ENCODE measurements at places on chromosomes 12 and 14.

- DNase-seq, result no peak
Measured at GRCh38 chr12:29880987-29881386, 97.2 kb upstream of the TMTC1 start.

GRCh38 chr12:124765581-124766489 is 97.8 kb downstream of the SCARB1 start:
- no peak for DNase-seq

- DNase-seq, result peak; percentile 23
Measured at GRCh38 chr12:24562771-24563431, 386.0 kb downstream of the BCAT1 start.

GRCh38 chr12:110530511-110530910 is 28.4 kb downstream of the RAD9B start:
- no peak for DNase-seq

- DNase-seq, result no peak
Measured at GRCh38 chr14:49849213-49849847, 3.3 kb downstream of the NEMF start.

DNA sequence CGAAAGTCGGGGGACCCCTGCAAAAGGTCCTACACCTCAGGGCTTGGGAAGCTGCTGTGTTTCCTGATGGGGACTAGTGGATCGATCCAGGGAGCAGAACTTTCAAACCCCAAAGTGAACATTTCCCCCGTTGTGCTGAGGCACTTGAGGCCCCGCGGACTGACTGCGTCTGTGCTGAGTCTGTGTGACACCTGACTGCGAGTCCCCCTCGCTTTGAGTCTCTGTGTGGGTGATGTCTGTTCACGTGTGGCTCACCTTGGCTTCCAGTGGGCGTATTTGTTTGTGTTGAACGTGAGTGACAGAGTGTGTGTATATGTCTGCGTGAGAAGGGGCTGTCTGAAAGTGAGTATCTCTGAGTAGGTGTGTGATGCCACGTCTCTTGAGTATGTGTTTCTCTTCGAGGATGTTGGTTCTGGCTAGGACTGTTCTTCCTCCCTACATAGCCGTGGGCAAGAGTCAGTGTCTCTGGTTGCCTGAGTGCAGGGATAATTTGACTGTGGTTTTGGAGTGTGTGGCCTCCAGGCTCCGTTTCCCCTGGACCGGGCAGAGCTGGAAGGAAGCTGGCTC is 1.3 kb downstream of the TEAD4 start:
- DNase-seq, result no peak

- DNase-seq, result no peak
Measured at GRCh38 chr12:80708259-80708974, 983 bp downstream of the MYF6 start.

DNA sequence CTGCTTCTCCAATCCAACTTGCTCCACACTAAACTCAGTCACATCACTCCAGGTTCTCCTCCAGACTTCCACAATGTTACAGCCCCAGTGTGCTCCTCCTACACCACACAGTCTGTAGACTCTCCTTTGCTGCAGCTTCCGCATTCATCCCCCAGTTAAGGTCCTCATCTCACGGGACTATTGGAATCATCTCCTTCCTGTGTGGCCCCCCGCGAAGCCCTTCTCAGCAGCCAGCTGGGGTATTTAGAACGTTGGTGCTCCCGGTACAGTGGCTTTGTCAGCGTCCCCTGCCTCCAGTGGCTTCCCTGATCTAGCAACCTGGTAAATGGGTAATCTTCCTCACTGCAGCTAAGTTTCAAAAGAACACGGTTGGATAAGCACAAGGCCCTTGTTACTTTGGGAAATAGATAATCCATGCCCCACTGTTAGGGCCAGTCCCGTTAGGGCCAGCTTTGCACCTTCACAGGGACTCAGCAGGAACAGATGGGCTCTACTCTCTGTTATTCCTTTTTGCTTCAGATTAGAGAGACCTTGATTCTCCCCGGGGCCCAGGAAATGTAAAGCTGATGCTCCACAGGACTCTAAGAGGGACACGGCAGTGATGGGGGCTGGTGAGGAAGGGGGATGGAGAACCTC is 823 bp upstream of the TSPAN11 start:
- DNase-seq, result no peak

GRCh38 chr14:79443602-79444001 is 767.7 kb downstream of the DIO2 start:
- DNase-seq, result no peak

- DNase-seq, result no peak
Measured at GRCh38 chr12:94205822-94206221, 57.4 kb downstream of the PLXNC1 start.

- no peak for DNase-seq
Measured at GRCh38 chr12:2286047-2286446, 233.3 kb downstream of the CACNA1C start.

DNA sequence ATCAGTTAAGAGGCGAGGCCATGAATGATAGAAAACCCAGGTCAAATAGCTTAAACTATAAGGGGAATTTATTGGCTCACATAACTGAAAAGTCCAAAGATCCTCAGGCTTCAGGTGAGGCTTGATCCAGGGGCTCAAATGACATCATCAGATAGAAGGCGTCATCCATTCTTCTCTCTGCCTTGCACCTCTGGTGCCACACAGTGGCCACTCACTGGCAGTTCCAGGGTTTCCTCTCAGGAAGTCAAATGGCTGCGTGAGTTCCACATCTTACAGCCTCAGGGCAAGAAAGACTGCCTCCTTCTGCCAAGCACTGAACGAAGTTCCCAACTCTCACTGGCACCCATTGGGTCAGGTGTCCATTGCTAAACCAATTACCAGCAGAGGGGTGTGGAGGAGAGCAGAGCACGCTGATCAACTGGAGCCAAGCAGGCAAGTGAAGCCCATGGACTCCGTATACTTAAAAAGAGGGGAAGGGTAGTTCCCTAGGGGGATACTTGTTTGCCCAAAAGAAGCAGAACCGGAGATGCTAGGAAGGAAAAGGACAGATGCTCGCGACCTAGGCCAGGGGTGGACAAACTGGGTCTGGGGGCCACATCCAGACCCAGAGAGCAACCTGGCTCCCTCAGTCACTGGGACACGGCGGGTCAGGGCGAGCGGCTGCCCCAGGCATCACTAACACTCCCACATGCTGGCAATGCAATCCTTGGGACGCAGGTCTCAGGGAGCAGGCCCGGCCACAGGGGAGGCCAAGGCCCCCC is 69.3 kb downstream of the SERPINA3 start:
- no peak for DNase-seq

- DNase-seq, result no peak
Measured at GRCh38 chr14:53174918-53175317, 21.8 kb upstream of the DDHD1 start.

- DNase-seq, result no peak
Measured at GRCh38 chr12:79424109-79424721, 266.5 kb downstream of the PAWR start.

GRCh38 chr12:85828576-85828975 is 7.6 kb downstream of the RASSF9 start:
- DNase-seq, result no peak

- no peak for DNase-seq
Measured at GRCh38 chr12:508795-509194, 49.1 kb downstream of the B4GALNT3 start.

- DNase-seq, result no peak
Measured at GRCh38 chr12:127448906-127449305, 818.1 kb upstream of the TMEM132C start.

- no peak for DNase-seq
Measured at GRCh38 chr12:108530161-108530560, 15.1 kb downstream of the FICD start.

- no peak for DNase-seq
Measured at GRCh38 chr14:22791301-22791700, 23.9 kb downstream of the SLC7A7 start.

DNA sequence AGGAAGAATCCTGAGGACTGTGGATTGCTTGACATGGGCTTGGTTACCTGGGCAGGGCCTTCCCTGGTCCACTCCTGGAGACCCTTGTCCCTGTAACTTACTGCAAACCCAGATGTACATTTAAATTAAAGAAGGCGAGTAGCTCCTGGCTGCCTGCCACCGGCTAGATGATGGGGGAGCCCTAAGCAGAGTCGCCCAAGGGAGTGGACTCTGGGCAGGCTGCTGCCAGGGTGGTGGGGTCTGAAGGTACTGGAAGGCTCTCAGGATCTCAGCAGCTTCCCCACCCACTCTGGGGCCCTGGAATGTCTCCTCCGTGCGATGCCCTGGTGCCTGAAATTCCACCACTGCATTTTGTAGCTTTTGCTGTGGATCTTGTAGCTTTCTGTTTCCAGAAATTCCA is 74.7 kb downstream of the FBXL14 start:
- DNase-seq, result no peak

DNA sequence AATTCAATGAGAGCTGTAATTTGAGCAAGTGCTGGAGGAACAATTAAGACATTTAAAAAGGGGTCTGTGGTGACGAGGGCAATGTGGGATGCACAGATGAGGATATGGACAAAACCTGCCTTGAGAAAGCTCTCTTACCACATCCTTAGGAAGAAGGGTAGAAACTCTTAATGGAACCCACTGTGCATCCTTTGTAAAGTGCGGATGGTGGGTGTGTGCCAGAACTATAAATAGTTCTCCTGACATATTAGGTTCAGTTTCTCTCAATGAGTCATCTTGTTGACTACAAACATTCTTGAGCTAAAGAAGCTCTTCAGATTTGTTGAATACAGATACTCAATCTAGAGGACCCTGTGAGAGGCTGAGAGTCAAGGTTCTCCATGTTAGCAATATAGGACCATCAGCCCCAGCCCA is 106.1 kb upstream of the ANO4 start:
- no peak for DNase-seq

DNA sequence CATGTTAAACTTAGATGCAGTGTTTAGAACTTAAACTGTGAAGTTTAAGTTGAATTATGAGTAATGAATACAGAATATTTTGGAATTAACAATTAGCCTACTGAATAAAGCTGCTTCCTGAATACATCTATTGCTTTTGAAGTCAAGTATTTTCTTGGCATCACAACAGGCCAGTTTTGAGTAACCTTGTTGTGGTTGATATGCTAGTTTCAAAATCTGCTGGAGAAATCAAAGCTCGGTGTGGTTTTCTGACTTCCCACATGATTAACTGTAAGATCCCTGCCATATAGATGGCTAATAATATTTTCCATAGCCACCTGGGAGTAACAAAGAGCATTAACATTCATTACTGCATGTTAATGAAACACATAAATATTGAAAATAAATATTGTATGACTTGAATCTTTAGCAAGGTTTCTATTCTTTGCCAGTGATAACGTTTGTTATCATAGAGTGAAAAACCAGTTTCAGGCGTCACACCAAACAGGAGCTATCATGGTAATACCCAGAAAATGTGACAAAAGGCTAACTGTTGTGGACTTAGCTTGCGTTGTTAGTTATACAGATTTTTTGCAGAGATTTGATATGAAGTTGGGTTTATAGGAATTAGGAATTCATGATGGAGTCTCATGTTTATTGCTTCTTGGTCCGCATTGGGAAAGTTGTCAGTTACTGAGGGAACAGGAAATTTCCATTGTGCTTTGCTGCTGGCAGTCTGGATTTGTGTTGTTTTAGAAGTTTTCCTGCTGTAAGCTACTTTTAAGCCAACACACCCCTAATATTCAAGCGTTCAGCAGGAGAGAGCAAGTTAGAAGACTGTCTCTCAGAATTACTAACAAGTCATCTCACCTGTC is 32.1 kb downstream of the PPFIBP1 start:
- DNase-seq, result no peak

- no peak for DNase-seq
Measured at GRCh38 chr14:42229976-42230375, 623.3 kb downstream of the LRFN5 start.

DNA sequence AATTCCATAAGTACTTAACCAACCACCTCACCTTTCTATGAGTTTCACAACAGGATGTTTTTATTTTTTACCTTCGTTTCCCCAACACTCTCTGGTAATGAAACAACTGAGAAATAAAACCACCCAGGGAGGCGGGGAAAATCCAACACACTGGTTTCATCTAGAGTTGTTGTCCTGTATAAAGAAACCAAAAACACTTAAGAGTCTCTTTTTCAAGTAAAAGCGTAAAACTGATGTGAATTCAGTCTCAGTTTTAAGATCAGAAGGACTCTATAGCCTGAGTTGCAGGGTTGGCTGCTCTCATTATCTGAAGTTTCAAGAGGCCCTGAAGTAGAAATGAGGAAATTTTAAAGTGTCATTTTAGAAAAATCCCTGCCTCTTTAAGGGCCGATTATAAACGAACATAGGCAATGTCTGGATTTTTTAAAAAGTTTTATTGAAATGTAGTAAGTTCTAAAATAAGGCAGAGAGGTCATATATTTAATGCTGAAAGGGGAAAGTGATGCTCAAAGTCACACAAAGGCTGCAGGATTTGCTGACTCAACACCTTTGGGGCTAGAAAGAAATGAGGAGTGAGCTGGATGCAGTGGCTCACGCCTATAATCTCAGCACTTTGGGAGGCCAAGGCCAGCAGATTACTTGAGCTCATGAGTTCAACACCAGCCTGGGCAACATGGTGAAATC is 27.2 kb downstream of the HIGD1C start:
- DNase-seq, result peak; percentile 18

GRCh38 chr12:57907281-57907680 is 34.1 kb upstream of the ATP23 start:
- no peak for DNase-seq

DNA sequence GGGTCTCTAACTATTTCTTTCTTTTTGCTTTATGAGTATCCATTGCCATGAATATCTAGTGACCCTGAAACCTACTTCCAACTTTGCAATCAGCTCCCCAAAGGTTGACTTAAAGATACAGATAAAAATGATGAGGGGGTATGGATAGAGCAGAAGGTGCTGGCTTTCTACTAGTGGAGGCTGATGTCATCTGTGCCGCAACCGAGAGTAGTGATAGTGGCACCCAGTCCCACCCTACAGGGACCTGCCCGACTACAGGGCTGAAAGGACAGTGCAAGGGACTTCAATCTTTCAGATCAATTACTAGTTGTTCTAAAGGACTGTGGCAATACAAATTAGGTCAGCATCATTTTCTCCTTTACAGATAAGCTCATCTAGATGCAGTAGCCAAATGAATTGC is 806.0 kb downstream of the VRK1 start:
- DNase-seq, result no peak

DNA sequence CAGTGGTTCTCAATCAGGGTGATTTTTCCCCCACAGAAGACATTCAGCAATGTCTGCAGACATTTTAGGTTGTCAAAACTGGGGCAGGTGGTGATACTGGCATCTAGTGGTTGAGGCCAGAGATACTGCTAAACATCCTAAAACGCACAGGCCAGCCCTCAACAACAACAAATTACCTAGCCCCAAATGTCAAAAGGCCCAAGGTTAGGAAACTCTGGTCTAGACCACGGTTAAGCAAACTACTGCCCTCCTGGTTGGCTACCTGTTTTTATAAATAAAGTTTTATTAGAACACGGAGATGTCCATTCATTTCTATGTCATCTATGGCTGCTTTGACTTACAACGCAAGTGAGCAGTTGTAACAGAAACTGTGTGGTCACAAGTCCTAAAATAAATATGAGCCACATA is 186.7 kb downstream of the EFCAB11 start:
- DNase-seq, result peak; percentile 22

GRCh38 chr12:92648242-92649031 is 54.4 kb upstream of the PLEKHG7 start:
- no peak for DNase-seq

DNA sequence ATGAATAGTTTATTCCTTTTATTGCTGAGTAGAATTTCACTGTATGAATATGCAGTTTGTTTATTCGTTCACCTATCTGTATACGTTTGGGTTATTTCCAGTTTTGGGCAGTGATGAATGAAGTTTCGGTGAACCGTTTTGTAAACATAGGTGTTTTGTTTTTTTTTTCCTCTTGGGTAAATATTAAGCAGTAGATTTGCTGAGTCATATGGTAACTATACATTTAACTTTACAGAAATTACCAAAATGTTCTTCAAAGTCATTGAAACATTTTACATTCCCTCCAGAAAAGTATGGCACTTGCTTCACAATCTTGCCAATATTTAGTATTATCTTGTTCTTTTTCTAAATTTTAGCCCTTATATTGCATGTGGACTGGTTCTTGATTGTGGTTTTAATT is 3.8 kb upstream of the ABCC9 start:
- no peak for DNase-seq
